Activated CD4-positive, alpha-beta T cell treated with anti-CD3 and anti-CD28 coated beads, Interleukin-2, Interleukin-4, amounts not matched to agents 100 ng/mL and 50 ng/mL, durations not matched to agents 16 hours and 8 hours (primary cell): ENCODE measurements at places on chromosomes 5 and 9.
A peak's percentile ranks its signal among the peaks of the same experiment; 100 is the strongest.

- DNase-seq, result no peak
These were observed 67.0 kb upstream of the SIMC1 start for GRCh38 chr5:176171171-176171760.

DNA sequence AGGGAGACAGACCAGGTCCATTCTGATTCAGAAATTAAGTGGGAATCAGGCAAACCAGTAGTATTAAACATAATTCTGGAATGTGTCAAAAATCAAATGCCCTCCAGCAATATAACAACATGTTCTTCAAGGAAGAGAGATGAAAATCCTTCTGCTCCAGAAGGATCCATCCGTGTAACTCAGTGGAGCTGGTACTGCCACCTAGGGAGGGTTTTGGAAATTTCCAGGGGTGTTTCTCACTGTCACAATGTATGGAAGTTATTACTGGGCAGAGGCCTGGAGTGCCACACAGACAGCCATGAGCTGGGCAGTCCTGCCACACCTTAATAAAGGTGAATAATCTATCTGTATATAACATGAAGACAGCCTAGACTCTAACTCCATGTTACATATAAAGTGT is 87.5 kb downstream of the TTLL11 start:
- DNase-seq, result no peak

DNA sequence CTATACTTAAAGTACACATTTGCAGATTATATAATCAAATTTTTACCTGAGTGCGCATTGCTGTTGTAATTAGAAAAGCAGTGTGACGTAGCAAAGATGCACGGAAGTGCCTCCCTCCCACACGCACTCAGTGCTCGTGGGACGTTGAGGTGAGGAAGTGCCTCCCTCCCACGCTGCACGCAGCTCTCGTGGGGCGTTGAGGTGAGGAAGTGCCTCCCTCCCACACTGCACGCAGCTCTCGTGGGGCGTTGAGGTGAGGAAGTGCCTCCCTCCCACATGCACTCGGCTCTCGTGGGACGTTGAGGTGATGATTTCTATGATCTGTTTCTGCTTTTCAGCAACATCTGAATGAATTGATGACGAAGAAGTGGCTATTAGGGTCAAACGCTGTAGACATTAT is 21.0 kb downstream of the EXOC3 start:
- DNase-seq, result peak; percentile 36

DNA sequence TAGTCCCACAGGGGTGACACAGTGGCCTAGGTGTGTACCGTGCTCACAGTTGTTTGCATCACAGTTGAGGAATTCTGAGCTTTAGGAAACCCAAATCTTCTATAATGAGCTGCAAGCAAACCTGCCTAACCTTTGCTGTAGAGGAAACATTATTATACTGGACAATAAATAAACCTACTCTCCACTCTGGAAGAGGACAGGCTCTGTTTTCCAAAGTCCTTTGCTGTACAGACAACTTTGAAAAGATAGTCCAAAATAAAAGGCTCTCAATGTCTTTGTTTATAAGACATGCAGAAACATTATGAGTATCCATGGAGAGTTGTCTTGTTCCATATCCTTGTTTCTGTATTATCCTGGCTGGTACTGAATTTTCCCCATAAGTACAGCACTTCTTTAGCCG is 29.4 kb downstream of the ZNF131 start:
- DNase-seq, result no peak

DNA sequence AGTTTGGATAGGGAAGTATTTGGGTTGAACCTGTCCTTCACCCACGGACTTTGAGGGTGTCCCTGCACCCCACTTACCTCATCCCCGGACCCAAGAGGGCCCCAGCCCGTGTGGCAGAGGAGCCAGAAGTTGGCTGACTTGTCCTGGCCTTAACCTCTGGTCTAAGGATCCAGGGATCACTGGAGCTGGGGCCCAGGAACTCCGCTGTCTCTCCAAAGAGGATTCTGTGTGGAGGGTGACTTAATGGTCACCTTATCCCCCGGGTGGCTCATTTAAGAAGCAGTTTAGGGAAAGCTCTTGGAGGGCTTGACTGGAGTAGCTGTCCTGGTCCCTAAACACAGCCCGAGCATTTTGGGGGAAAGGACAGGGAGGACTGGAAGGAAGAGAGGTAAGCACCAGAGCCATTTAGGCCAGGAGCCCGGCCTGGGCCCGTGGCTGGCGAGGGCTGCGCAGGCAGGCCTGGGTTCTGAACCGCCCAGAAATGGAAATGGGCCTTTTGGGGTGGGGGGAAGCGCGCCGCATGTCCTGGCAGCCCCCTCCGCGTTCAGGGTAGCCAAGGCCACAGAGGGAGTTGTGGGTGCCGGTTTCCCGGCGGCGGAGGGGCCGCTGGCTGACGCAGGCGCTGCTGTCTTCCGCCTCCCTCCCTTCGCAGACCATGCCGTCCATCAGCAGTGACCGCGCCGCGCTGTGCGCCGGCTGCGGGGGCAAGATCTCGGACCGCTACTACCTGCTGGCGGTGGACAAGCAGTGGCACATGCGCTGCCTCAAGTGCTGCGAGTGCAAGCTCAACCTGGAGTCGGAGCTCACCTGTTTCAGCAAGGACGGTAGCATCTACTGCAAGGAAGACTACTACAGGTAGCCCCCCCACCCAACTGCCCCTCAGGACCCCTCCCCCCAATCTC is 2.0 kb downstream of the LHX2 start:
- no peak for DNase-seq

GRCh38 chr9:129071526-129072126 is 9.3 kb upstream of the DOLPP1 start:
- no peak for DNase-seq

GRCh38 chr5:21238786-21239185 is 1250.8 kb upstream of the CDH18 start:
- no peak for DNase-seq

GRCh38 chr9:108158236-108158995 is 668.8 kb upstream of the KLF4 start:
- no peak for DNase-seq

GRCh38 chr9:128911529-128912035 is 9.2 kb upstream of the PHYHD1 start:
- no peak for DNase-seq

DNA sequence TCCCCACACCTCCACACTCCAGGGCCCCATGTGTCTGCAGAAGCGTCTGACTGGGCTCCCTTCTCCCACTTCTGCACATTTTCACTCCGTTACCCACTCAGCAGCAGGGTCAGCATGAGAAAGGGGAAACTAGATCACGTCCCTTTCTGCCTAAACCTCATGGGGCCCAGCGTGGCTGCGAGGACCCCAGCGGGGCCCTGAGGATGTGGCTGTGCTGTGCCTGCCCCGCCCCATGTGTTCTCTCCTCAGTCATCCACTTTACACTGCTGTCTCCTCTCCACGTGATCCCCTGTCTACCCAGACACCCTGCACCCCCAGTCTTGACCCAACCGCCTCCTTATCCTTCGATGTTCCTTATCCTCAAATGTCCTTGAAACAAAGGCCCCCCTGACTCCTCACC is 59.8 kb upstream of the OTULINL start:
- no peak for DNase-seq

DNA sequence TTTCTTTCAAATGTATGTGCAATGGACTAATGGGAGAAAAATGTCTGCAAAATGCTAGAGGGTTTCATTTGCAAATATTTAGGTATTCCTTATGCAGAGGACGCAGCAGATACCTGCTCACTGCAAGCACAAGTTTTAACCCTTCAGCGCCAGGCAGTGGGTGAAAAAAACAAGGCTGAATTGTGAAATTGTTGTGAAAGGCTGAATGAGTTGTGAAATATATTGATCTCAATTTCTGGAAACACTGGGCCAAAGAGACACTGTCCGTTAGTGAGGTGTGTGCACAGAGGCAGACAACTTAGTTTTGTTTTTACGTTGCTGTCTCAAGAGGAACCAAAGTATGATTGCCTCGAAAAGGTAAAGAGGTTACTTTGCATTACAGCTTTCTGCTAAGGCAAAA is 18.8 kb downstream of the FUBP3 start:
- no peak for DNase-seq

DNA sequence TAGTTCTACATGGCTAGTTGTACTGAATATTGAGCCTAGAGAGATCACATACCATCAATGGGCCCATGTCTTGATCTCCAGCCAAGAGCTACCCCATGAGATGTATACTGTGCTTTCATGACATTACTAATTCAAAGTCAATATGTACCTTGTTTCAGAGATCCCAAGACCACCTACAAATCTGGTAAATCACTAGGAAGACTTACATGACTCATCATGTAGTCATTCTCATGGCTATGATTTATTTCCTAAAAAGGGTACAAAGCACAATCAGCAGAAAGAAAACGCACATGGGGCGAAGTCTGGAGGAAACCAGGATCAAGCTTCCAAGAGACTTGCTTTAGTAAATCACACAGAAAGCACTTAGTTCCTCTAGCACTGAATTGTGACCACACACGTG is 103.0 kb downstream of the PCSK5 start:
- no peak for DNase-seq

DNA sequence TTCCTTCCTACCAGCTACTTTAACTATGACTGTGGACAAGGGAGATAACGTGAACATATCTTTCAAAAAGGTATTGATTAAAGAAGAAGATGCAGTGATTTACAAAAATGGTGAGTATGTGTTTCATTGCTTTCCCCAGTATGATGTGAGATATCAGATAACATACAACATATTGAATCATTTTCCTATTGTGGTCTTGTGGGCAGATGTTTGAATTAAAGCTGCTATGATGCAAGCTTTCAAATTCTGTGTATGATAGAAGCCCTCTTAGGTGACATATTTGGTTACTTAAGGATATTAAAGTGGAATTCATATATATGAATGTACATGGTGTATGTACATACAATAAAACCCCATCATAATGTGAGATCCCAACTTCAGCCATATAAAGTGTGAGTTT is 59.5 kb downstream of the TEK start:
- no peak for DNase-seq

DNA sequence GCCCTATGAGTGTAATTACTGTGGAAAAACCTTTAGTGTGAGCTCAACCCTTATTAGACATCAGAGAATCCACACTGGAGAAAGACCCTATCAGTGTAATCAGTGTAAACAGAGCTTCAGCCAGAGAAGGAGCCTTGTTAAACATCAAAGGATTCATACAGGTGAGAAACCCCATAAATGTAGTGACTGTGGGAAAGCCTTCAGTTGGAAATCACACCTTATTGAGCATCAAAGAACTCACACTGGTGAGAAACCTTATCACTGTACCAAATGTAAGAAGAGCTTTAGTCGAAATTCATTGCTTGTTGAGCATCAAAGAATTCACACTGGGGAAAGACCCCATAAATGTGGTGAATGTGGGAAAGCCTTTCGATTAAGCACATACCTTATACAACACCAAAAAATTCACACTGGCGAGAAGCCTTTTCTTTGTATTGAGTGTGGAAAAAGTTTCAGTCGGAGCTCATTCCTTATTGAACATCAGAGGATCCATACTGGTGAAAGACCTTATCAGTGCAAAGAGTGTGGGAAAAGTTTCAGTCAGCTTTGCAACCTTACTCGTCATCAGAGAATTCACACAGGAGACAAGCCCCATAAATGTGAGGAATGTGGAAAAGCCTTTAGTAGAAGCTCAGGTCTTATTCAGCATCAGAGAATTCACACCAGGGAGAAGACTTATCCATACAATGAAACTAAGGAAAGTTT is 9.9 kb downstream of the ZNF189 start:
- no peak for DNase-seq

DNA sequence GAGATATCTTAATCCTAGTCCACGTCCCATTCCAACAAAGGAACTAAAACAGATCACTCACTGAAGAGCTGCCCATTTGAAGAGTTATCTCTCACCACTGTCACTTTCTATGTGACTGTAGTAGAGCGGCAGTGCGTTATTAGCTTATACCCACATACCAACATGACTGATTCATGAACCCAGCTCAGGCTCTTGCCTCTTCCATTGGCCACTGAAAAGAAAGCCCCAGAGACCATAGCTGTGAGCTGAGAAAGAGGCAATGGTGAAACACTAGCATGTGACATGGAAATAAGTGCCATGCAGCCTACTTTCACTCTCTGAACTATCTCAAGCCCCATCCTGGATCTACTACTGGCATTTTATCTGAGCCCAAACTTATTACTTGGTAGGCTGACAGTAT is 151.7 kb upstream of the MOCS2 start:
- DNase-seq, result no peak

DNA sequence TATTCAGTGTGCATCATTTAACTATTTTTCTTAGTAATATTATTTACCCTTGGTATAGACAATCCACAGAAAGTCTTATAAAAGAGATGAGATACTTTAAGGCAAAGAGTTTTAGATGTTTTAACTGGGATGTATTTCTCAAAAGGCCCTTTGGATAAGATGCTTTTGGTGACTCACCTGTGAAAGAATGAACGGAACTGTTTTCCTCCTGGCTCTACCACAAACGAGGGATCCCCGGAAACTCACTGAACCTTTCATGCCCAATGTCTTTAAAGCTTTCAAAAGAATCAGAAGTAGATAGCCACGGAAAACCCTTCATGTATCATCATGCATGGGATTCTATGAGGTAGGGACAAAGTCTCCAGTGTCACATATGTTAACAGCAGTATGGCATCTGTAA is 1.6 kb downstream of the ZNF782 start:
- DNase-seq, result no peak

GRCh38 chr5:57174890-57175510 is 1.1 kb downstream of the GPBP1 start:
- no peak for DNase-seq

GRCh38 chr9:108980893-108981292 is 32.4 kb downstream of the CTNNAL1 start:
- DNase-seq, result no peak

- no peak for DNase-seq
These were observed 83.3 kb downstream of the ICE1 start for GRCh38 chr5:5505815-5506214.

GRCh38 chr9:8863886-8864544 is 1064.4 kb upstream of the DMAC1 start:
- DNase-seq, result no peak

DNA sequence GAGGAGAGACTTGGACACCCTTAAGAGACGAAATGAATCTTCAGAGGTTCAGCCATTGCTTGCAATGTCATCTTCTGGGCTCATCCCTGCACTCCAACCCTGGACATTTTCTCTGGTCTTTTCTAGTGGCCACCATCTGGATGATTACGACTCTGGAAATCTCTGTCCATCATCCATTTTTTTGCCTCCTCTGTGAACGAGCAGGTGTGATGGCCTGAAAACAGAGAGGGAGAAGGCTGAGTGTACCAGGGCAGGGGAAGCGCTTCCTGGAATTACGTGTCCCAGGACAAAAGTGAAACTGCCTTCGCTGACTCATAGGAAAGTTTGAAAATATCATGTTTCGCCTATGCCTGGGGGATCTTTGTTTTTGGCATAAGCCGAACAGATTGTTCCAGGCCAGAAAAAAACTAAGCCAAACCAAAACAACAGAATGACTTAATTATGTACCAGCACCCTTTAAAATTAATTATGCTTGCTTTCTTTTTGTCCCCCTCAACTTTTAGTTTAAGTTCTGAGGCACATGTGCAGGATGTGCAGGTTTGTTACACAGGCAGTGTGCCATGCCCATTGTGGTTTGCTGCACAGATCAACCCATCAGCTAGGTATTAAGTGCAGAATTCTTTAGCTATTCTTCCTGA is 31.9 kb downstream of the ANKRD33B start:
- peak; percentile 80 for DNase-seq

- DNase-seq, result no peak
These were observed 21.0 kb upstream of the TOR1B start for GRCh38 chr9:129781981-129782380.
